ENCODE measurements at places on chromosomes 6 and 20.

DNA sequence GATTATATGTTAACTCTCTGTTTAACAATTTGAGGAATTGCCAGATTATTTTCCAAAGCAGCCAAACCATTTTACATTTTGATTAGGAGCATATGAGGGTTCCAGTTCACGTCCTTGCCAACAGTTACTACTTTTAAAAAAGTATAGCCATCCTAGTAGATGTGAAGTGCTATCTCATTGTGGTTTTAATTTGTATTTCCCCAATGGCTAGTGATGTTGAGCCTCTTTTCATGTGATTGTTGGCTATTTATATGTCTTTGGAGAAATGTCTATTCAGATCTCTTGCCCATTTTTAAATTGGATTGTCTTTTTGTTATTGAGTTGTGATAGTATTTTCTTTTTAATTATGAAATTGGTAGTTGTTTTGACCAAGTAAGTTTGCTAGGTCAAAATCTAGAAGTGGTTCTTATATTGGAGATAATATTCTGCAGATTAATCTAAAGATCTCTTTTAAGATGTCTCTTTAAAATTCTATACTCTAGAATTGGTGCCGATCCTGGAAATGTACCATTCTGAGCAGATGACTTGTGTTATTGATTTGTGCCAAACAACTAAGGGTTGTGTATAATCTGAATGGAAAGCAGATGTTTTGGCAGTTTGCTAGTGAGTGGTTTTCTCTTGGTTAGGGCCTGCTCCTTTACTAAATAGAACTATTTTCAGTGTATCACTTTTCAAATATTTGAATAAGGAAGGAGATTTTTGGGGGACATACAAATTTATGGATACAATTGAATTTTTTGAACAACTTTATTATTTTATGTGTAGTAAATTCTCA lies 99.5 kb downstream of the CDKAL1 start:
- DNase-seq: no peak

GRCh38 chr6:42007286-42008137 lies 42.8 kb upstream of the TAF8 start:
- DNase-seq: no peak

GRCh38 chr20:52895235-52895634 lies 76.9 kb upstream of the TSHZ2 start:
- no peak for DNase-seq

DNA sequence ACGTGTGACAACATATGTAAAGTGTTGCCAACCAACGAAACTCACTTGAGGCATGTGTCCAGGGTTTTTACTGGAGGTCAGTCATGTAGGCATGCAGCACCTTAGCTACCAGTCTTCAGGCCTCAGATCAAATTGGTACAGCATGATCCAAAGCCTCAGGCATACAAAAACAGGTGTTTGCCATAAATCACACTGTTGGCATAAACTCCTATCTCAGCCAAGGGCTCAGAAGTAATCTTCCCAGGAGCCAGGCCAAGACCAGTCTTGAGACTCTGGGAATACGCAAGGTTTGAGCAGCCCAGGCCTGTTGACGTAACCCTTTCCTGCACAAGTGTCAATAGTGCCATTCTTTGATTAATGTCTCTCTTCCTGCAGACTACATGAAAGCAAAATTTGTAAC lies 163.5 kb downstream of the PRL start:
- DNase-seq: no peak

- DNase-seq: peak; percentile 85
These were observed 42.3 kb upstream of the NAA20 start for GRCh38 chr20:19974630-19975435.

DNA sequence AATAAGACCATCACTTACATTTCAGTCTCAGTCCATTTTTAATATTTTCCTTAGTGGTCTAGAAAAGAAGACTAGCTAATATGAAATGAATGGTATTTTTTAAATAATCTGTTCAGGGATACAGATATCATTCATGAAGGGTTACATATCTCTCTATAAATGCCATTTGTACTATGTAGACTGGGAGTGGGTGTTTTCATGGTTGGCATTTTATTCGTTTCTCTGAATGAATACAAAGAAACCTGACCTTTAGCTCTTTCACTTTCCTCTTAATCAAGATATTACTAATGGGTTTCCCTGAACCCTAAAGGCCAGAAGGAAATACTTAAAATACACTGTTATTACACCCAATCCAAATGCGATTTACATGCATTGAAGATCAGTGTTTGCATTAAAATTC lies 788.9 kb downstream of the TBC1D32 start:
- no peak for DNase-seq

- no peak for DNase-seq
These were observed 2.8 kb downstream of the PBX2 start for GRCh38 chr6:32187009-32187709.

- no peak for DNase-seq
These were observed 166.0 kb downstream of the DLL1 start for GRCh38 chr6:170124836-170125235.

DNA sequence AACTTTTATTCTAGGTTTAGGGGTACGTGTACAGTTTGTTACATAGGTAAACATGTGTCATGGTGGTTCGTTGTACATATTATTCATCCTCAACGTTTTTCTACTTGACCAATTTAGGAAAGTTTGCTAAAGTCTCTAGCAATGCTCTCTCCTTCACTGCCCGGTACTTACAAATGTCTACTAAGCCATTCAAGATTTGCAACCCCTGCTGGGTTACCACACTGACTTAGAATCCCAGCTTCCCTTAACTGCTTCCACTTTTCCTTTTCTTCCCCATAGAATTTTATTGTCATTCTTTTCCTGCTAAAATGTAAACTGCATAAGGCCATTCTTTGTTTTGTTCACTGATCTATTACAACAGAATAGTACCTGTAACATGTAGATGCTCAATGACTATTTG lies 97.4 kb downstream of the SMPDL3A start:
- DNase-seq: no peak

DNA sequence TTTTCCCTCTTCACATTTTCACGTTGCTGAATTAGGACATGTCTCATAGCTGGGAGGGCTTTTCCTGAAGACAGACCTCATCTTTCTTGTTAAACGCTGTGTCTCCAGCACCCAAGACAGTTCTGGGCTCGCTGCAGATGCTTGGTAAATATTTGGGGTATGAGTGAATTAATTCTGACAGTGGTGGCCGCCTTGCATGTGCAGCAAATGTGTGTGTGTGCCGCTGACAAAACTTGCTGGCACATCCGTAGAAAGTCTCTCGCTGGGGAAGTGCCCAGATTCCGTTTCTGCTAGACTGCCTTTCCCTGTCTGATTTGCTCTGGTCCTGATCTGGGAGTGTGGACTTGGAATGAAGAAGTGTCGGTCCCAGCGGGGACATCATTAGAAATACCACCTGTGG lies 48.2 kb upstream of the ZNFX1 start:
- no peak for DNase-seq

GRCh38 chr6:48611332-48611731 lies 500.3 kb upstream of the PTCHD4 start:
- DNase-seq: no peak

- DNase-seq: no peak
These were observed 3.1 kb downstream of the LRP11 start for GRCh38 chr6:149860834-149861602.

DNA sequence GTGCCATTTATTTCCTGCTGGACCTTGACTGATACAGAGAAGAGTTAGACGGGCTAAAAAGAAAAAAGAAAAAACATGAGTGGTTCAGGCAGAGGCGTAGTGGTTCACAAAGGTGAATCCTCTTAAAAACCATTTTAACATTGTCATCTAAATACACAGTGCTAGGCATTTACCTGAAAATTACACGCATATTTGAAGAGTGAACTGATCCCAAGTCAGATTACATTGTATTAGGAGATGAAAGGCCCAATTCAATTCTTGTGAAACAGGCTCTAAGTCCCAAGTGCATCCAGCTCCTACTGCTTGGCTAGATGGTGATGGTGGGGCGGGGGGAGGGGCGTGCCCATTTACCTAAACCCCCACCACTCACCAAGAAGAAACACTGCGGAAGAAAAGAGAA lies 46.7 kb upstream of the ATXN1 start:
- DNase-seq: no peak

- no peak for DNase-seq
These were observed 428.3 kb downstream of the BTBD3 start for GRCh38 chr20:12345978-12346377.

- no peak for DNase-seq
These were observed 359.8 kb downstream of the ZFAND3 start for GRCh38 chr6:38179300-38179699.

GRCh38 chr6:131966443-131966842 lies 15.3 kb upstream of the CCN2 start:
- DNase-seq: no peak

DNA sequence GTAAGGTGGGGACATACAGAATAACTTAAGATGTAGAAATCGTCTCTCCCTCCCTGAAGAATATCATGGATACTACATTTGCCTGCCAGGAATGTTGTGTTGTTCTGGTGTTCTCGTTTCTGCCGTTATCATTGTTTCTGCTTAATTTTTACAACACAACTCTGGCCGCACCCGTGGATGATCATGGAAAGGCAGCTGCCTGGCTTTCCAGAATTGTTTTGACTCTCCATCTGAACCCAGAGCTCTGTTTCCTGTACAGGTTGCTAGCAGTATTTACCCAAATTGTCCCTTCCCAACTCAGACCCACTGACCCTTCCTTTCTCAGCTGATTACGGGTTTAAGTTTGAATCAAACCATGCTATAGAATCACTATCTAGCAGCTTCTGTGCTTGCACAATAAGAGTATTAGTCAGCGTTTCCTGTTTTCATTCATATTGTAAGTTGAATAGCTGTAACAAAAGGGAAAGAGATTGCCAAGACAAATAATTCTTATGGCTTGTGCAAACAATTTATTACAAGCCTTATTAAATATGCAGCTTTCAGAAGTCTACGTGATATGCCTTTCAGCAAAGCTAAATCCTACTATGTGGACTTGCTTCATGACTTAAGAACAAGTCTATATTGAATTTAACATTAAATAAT lies 139.0 kb downstream of the MTHFD1L start:
- DNase-seq: no peak
